ENCODE measurements at places on chromosomes 7 and 10. TPM values are rescaled to one million over a fixed set of nuclear protein-coding genes. Genes with fewer than 3 reads are reported as not detected.

DNA sequence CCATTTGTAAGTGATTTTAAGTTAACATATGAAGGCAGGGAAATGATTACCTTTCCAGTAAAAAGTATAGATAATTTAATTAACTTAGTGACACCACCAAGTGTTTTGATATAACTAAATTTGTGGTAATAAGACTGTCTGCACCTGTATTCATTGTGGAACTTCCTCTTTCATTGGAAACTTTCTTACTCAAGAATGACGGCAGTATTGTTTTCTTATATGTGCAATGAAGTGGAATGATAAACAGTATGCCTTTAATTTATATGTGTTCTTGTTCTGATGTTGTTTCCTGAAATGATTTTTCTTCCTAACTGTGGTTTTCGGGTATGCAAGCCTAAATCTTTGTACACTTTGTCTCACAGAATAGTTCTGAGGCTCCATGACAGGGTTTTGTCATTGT, 46.4 kb downstream of the CASD1 start:
- no peak for DNase-seq

DNA sequence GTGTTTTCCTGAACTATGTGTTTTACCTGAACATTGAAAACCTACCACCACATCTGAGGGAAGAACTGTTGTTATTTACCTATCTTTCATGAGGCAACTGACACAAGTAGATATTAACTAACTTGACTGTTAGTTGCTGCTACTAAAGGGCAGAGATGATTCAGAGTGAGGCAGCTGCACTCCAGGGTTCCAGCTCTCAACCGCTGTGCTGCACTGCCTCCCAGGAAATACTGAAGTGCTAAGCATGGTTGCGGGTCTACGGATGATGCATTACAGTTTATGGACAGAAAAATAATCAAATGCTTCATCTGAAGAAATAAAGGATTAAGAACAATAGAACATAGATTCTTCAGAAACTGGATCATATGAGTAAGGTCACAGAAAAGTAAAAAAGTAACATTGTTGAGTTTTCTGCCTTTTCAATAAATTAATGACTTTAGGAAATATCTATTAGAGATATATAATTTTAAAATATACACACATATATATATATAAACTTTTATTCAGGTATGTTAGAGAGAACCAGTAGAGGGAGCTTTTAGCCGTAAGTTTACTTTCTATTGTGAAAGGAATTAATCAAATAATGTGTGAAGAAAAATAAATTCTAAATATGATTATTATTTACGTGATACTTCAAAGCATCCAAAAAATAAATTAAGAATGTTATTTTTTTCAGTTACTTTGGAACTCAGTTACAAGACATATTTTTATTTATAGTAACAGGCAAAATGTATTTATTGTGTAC, 620.0 kb downstream of the CNTNAP2 start:
- DNase-seq: no peak

- no peak for DNase-seq
Measured at GRCh38 chr10:11014671-11015445, 2.8 kb upstream of the CELF2 start.

- DNase-seq: no peak
Measured at GRCh38 chr10:4742217-4742616, 83.8 kb upstream of the AKR1E2 start.

DNA sequence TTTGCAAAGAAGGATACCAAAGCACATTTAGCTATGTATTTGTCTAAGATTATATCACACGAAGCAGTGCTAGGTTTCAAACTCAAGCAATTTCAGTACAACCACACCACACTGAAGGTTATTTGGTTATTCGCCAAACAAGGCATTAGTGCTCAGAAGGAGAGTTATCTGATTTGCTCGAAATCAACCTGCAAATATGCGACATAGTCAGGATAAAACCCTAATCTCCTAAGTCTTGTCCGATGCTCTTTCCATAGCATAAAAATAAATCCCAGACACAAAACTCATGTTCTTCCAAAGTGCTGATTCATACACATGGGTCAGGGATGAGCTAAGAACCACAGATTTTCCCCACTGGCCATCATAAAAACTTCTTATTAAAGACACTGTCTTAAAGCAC, 1288.0 kb upstream of the SORCS1 start:
- no peak for DNase-seq

GRCh38 chr7:144391014-144391413, 12.5 kb downstream of the NOBOX start:
- DNase-seq: no peak

GRCh38 chr7:141754939-141755338, 9.0 kb upstream of the TAS2R3 start:
- no peak for DNase-seq

DNA sequence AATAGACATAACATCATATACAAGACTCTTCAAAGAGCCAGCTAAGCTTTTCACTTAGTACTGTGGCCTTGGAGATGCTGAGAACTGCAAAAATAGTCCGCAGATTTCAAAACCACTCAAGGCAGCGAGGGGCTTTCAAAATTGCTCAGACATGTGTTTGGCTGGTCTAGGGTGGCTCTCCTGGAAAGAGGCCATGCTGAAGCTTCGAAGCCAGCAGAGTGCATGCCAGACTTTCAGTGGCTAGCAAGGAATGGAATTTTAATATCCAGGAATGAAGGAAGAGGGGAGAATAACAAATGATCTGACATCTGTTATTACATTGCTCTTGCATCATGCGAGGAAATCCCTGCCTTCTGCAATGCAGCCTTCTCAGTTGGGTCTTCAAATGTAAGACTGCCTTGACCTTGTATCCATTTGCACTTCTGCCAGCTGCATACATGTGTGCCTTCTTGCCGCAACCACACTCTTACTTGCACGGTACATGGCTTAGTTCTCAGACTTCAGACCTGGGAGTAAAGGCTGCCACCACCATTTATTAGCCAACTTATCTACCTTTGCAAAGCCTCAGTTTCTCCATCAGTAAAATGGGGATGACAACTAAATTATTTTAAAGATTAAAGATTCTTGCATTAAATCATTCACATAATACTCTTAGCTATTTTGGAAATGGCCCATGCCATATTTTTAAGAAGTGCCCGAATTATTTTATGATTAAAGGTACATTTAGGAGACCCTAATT, 55.9 kb downstream of the ITIH5 start:
- DNase-seq: no peak

DNA sequence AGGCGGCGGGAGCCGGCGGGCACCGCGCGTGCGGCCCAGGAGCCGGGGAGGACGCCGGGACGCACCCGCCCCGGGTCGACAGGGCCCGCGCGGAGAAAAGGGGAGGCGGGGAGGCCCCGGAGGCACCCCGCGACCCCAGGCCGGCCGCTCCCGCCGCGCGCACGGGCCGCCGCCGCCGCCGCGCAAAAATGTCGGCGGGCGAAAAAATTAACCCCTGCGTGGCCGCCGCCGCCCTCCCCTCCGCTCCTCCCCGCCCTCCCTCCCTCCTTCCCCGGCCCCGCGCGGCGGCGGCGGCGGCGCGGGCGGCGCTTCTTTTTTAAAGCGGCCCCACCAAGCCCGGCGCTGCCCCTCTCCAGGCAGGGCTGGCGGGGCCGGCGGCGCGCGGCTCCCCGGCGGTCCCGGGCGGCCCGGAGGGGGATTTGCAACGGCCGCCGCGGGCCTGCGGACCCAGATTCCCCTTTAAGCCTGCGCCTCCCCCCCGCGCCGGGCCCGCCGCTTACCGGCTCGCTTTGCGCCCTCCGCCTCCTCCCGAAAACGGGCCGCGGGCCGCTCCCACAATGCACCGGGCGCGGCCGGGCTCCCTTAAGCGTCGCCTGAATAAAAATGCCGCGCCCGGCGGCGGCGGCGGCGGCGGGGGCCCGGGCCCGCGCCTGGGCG, 465 bp downstream of the SEPHS1 start:
- peak; percentile 82 for DNase-seq

DNA sequence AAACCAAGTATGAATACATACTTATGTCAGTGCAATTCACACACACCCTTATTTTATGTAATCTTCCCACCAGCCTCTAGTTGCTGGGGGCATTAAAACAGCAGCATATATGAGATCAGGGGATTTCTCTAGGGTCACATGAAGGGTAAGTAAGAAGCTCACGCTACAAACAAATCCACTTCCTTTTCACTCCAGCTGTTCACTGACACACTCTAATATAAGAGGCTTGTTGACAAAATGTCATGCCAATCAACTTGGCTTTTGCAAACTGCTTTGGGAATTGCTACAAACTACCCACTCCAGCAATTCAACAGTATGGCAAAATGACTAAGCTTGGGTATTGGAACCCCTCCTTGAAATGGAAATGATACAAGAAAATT, 10.3 kb downstream of the FAM3C start:
- no peak for DNase-seq

DNA sequence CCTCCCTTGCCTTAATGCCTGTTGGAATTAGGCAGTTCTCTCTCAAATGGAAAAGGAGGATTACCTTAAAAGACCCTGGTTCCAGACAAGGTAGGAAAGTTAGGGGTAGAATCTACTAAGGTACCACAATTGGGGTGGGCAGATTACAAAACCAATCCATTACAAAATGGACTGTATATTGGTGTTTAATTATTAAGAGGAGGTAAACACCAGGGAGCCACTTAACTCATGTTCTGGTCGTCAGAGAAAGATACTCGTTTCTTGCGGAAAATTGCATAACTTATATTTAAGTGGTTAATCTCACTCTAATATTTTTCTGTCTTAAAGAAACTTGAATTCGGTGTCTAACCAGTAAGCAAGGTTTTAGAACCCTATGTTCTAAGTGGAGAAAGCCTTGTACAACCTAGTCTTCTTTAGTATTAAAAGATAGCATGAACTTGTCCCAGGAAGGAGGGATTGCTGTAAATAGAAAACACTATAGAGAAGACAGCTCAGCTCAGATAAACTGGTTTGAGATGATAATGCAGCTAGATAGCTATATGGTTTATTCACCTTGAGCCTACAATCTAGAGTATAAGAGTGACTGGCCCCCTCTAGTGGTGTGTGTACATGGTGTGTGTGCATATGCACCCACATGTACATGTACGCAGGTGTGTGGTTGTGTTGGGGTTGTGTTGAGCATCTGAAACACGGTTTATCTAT, 58.0 kb upstream of the STRIP2 start:
- DNase-seq: no peak

DNA sequence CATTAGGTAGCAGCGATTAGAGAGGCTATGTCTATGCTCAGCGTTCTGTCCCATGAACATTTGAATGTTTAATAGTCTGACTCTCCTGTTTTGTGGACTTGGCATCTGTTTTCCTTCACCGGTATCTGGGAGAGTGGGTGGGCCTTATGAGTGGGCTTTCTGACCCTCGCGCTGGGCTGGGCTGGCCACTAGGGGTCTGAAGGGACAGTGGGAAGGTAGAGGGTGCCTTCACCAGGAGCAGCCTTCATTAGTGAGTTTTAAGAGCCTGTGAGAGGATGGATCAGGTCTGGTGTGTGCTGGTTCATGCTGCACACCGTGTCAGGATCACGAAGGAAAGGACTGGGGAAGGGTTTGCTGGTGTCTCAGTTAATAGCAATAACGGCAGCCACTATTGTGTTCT, 33.4 kb downstream of the DCLRE1A start:
- no peak for DNase-seq

- no peak for DNase-seq
Measured at GRCh38 chr10:101776161-101776817, 375 bp upstream of the FGF8 start.

- no peak for DNase-seq
Measured at GRCh38 chr10:43390759-43391158, 18.2 kb downstream of the HNRNPF start.

- DNase-seq: peak; percentile 82
Measured at GRCh38 chr7:76397409-76398183, 11.9 kb downstream of the SSC4D start.

GRCh38 chr7:29894256-29894655, 87.9 kb downstream of the WIPF3 start:
- no peak for DNase-seq

DNA sequence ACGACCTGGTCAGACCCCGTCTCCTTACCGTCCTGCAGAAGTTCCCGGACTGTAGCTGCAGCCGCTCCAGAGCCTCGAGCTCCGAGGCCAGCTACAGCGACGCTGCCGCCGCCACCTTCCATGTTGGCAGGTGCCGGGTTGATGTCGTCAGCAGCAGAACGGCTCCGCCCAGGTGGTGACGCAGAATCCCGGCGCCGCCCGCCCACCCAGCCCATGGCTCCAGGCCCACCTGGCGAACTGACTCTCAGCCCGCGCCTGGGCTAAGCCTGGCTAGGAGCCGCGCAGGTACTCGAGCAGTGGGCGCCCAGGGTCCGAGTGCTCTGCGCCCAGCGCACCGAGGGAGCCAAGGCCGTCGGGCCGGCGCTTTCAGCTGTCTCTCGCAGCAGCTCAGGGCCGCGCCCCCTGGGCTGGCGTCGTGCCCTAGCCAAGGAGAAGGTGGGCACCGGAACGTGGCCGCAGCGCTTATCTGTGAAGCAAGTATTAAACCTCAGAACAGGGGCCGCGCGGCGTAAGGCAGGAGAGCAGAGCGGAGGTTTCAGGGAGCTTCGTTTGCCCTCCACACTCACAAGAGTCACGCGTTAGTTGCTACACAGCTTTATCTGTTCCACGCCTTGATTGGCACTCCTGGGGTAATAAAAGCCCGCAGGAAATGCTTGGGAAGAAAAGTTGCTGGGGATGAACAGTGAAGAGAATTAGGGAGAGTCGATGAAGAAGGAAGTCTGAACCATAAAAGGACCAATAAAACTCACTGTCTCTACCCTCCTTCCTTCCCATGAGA, at the start of the genes COG5 and DUS4L:
TSS of gene COG5 (minus strand) at position 146 of the 778 bp plus-strand sequence. CDS start at position 122, 24 bp downstream.
TSS of gene DUS4L (plus strand) at position 197 of the 778 bp plus-strand sequence. CDS start 3,100 bp downstream, outside the sequence.
- peak; percentile 85 for DNase-seq

- no peak for DNase-seq
Measured at GRCh38 chr7:46600340-46600739, 679.3 kb upstream of the IGFBP3 start.

DNA sequence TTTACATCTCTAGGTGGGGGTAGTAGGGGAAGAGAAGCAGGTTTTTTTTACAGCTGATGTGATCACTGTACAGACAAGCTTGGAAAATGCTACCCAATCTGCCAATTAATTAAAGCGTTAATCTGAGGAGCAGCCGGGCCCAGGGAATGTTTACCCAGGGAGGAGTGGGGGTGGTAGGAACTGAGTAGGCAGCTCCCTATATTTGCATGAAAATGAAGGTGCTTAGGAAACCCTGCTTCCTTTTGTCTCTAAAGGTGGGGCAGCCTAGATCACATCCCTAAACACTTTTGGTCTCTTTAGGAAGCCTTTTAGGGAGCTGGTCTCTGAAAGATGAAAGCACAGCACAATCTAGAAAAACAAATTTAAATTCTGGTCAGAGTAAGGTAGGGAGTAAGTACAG, 53.0 kb upstream of the NFKB2 start:
- no peak for DNase-seq

GRCh38 chr7:142904128-142904527, 18.6 kb upstream of the TRPV6 start:
- no peak for DNase-seq

- no peak for DNase-seq
Measured at GRCh38 chr7:92872701-92873100, 36.3 kb upstream of the CDK6 start.

GRCh38 chr7:44235582-44236332, 35.0 kb downstream of the YKT6 start:
- no peak for DNase-seq

DMBT1 gene
- 1.5 TPM for total RNA-seq

SH2D4B gene
- not detected for total RNA-seq

RAMP3 gene
- total RNA-seq: 47.2 TPM

CTNNA3 gene
- total RNA-seq: 1.1 TPM

POLL gene
- 35.9 TPM for total RNA-seq

GFRA1 gene
- total RNA-seq: 4.1 TPM

C10orf95 gene
- total RNA-seq: 1.5 TPM

PCLO gene
- 17.7 TPM for total RNA-seq

SFTPA2 gene
- total RNA-seq: 0.94 TPM
